Dorsolateral prefrontal cortex (tissue), 122 donors: ENCODE measurements at places on chromosomes 13 and 19.
A peak's percentile ranks its signal among the peaks of the same experiment; 100 is the strongest.

- no peak for DNase-seq
These were observed 22.2 kb downstream of the AP2S1 start for GRCh38 chr19:46828484-46828883.

DNA sequence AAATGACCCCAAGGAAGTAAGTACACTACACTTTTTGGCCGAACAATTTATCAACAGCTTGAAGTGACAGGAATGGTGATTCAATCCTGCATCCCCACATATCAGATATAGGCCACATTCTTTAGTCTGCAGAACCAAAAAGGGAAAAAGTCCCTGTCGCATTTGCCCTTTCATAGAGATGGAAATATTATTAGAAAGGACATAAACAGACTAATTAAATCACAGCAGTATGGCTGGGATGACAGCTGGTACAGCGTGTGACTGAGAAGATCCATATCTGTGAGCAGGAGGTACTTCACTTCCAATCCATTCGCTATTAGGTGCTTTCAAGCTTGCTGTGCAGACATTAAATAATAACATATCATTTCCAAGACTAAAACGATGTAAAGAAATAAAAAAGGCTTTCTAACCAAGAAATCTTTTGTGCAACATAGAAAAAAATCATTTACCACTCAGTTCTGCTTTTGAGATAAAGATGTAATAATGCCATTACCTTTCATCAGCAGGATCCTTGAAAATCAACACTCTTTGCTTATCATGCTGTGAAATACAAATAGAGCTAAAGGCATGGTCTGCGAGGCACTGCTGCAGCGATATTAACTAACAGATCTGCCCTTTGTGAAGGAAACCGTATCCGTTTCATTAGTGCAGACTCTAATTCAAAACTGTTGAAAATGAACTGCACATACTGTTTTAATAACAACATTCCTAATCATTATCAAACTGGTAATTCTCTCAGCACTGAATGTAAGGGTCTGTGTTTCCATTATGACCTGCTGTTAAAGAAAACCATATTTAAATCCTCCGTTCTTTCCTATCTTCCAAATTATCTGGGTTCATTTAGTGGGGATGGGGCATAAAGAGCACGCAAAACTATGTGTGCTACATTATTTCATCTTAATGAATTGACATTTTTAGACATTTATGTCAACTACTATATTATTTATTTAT is 245.6 kb downstream of the DACH1 start:
- DNase-seq = no peak

GRCh38 chr13:113846636-113847318 is 17.1 kb downstream of the GAS6 start:
- DNase-seq = peak; percentile 22

DNA sequence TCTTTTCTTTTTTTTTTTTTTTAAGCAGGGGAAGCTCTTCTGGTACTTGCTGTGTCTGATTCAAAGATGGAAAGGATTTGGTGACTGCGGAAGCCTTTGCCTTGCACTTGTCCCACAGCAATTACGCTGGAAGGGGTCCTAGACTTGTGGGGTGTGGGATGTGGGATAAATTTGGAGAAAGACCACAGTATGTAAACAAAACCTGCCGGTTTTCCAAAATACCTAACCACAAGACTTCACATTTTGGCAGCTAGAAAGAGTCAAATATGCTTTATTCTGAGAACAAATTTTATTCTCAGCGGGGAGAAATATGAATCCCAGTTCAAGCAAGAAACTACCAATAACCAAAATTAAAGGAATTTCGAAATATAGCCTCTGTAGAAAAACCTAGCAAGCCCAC is 176.5 kb downstream of the SPRY2 start:
- no peak for DNase-seq
